NCI-H2171 treated with DMSO at 0.1 percent for 48 hours (cell line): ENCODE measurements at places on chromosomes 16 and 17.

- no peak for DNase-seq
Measured at GRCh38 chr17:27348196-27348595, 54.3 kb downstream of the WSB1 start.

GRCh38 chr16:64489449-64489848 lies 632.4 kb downstream of the CDH11 start:
- DNase-seq = no peak

DNA sequence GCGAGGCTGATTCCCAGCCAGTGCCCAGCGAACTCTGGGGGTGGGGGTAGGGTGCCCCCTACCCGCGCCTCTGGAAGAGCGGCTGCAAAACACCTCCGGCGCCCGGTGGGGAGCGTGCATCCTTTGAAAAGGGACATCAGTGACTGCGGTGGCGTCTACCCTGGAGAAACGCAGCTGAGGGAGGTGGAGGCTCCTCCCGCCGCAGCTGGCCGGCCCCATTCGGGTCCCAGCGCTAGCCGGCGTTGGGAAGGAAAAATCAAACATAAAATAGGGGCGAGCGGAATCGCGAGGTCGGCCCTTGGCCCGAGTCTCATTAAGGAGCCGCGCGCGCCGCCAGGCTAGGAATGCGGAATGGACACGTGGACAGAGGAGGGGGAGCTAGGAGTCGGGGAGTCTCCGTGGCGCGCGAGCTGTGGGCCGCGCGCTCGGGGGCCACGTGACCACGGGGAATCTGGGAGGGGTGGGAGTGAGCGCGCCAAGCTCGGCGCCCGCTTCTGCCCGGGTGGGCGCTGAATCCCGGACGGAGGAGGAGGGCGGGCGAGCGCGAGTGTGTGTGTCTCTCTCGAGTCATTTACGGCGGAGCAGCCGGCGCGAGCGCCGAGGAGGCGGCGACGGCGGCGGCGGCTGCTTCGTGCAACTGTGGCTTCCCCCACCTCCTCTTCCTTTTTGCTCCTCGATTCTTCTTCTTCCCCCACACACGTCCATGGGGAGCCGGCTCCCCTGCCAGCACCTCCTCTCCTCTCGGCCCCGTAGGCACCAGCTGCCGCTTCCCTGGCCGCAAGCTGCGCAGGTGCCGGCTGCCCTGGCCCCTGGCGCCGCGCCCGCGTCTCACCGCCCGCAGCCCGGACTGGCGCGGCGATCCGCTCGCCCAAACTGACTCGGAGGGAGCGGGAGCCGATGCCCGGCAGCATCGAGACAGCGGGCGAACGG lies at the start of gene TMEM132E:
TSS of gene TMEM132E (plus strand) at position 566 of the 930 bp plus-strand sequence. CDS start 1,495 bp downstream, outside the sequence.
- peak; percentile 83 for DNase-seq

DNA sequence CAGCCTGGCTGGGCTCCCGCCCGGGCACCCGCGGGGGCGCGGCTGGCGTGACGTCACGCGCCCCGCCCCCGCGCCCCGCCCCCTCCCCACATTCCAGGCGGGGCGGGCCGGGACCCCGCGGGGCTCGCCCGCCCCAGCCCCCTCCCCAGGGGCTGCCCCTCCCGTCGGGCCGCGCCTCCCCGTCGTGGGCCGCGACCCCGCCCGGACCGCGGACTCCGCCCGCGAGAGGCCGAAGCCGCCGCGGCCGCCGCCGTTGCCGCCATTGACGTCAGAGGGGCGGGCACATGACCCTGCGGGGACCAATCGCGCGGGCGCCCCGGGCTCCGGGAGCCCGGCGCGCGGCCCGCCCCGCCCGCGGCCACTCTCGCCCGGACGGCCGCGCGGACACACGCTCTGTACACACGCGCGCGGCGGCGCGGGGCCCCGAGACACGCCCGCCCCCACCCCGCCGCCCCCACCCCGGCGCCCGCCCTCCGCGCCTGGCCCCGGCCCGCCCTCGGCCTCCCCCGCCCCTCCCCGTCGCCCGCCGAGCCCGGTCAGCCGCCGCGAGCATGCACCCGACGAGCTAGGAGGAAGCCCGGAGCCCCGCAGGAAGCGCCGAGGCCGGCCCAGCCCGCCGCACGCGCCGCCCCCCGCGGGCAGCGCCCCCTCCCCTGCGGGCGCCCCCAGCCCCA lies at the start of gene CMIP:
TSS of gene CMIP (plus strand) at position 361 of the 674 bp plus-strand sequence.
- peak; percentile 51 for DNase-seq
